ENCODE measurements at places on chromosomes 1 and 21.

GRCh38 chr1:39196244-39197215 lies 8.0 kb upstream of the MACF1 start:
- no peak for DNase-seq

GRCh38 chr1:184859381-184860105 lies 104.9 kb upstream of the EDEM3 start:
- DNase-seq: no peak

DNA sequence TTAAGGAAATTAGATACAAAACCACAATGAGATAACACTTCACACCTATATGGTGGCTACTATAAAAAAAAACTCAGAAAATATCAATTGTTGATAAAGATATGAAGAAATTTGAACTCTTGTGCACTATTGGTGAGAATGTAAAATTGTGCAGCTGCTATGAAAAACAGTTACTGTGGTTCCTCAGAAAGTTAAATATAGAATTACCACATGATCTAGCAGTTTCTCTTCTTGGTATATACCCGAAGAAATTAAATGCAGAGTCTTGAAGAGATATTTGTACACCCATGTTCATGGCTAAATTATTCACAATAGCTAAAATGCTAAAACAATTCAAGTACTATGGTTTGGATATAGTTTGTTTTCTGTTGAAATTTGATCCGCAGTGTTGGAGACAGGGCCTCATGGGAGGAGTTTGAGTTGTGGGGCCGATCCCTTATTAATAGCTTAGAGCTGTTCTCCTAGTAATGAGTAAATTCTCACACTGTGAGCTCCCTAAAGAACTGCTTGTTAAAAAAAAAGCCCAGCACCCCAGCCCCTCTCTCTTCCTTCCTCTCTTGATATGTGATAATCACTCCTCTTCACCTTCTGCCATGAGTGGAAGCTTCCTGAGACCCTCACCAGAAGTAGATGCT lies 1412.1 kb downstream of the PLA2G4A start:
- DNase-seq: no peak

GRCh38 chr1:30257742-30258380 lies 465.5 kb downstream of the MATN1 start:
- no peak for DNase-seq

GRCh38 chr1:30872033-30872947 lies 36.3 kb downstream of the SDC3 start:
- no peak for DNase-seq

GRCh38 chr1:6093071-6093470 lies 47.4 kb downstream of the KCNAB2 start:
- no peak for DNase-seq

GRCh38 chr1:167672831-167673230 lies 42.8 kb downstream of the RCSD1 start:
- no peak for DNase-seq

DNA sequence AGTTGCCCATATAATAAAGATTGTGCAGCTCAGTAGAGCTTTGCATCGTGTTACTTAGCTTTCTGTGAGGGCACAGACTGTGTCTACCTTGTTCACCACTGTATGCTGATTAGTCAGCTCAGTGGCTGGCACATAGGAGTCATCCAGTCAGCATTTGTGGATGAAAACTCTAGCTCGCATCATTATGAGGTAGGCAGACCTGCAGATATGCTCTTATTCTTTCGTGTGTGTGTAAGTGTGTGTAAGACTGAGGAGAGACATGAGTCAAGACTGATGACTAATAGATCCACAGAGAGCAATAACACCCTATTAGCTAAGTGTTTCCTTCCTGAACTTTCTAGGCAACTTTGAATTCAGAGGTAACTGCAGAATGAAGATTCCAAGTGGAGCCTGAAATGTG lies 17.1 kb downstream of the TTF2 start:
- peak; percentile 41 for DNase-seq

- DNase-seq: no peak
Measured at GRCh38 chr21:37874904-37875780, 41.1 kb downstream of the KCNJ6 start.

GRCh38 chr1:24323281-24323680 lies 4.1 kb downstream of the GRHL3 start:
- no peak for DNase-seq

DNA sequence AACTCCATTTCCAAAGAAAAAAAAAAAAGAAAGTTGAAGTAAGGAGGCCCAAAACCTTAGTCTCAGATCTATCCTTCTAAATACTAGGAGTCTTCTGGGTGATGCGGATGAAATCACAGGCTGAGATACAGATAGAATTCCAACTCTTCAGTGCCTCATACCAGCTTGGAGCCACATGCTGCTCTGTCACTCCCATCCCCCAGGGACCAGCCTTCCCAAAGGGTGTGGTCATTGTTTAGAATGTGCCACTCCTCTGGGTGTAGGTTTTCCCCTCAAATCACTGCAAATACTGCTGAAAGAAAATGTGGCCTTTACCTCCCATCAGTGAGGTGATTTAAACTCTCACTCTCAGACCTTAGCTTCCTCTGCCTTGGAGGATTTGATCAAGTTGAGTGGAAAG lies 112.9 kb downstream of the CDC7 start:
- no peak for DNase-seq

- DNase-seq: no peak
Measured at GRCh38 chr1:47805018-47805417, 192.2 kb downstream of the TRABD2B start.

DNA sequence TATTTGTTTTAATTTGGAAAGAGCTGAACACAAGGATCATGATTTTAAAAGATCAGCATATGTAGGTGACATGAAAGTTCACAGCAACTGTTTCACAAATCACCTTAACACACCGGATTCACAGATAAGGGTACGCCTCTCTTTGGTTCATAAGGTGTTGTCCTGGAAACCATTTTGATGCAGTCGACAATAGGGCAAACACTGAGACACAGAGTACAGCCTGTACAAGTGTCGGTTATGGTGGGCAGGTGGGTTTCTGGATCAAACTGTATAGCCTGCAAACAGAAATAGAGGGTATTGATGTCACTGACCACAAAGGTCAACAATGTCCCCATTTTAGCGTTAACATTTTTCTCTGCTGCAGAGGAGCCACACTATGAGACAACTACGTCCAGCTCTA lies 357.3 kb downstream of the PTBP2 start:
- DNase-seq: no peak

GRCh38 chr21:33747420-33747819 lies 105.1 kb downstream of the ITSN1 start:
- no peak for DNase-seq

- DNase-seq: peak; percentile 92
Measured at GRCh38 chr1:66563094-66563800, 29.3 kb downstream of the SGIP1 start.

DNA sequence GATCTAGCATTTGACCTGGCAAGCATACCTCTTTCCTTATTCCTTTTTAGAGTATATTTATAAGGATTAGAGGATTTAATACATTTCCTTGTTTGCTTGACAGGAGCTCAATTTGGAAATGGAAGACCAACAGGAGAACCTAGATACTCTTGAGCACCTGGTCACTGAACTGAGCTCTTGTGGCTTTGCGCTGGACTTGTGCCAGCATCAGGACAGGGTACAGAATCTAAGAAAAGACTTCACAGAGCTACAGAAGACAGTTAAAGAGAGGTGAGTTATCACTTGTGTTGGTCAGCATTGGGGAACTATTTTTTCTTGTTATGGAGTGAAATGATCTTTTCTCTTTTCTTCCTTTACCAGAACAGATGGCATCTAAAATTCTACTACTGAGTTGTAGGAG lies 123.4 kb upstream of the BMP8A start:
- DNase-seq: no peak

DNA sequence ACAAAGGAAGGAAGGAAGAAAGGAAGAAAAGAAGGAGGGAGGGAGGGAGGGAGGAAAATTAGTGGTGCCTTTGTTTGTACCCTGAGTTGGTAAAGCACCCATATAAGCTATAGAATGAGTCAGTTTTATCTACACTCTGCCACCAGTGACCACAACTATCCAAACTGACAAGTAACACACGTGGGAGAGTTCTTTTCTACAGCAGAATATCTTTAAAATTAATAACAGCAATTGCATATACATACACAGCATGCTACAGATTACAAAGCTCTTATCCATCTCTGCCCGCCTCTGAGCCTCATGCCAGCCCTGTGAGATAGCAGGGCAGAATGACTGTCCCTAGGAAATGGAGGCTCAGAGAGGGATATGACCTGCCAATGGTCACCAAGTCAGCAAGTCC lies 20.3 kb downstream of the CDCP2 start:
- no peak for DNase-seq

GRCh38 chr1:18639368-18640055 lies 8.9 kb downstream of the PAX7 start:
- no peak for DNase-seq
